BE2C (cell line): ENCODE measurements at places on chromosomes 2 and 18.

DNA sequence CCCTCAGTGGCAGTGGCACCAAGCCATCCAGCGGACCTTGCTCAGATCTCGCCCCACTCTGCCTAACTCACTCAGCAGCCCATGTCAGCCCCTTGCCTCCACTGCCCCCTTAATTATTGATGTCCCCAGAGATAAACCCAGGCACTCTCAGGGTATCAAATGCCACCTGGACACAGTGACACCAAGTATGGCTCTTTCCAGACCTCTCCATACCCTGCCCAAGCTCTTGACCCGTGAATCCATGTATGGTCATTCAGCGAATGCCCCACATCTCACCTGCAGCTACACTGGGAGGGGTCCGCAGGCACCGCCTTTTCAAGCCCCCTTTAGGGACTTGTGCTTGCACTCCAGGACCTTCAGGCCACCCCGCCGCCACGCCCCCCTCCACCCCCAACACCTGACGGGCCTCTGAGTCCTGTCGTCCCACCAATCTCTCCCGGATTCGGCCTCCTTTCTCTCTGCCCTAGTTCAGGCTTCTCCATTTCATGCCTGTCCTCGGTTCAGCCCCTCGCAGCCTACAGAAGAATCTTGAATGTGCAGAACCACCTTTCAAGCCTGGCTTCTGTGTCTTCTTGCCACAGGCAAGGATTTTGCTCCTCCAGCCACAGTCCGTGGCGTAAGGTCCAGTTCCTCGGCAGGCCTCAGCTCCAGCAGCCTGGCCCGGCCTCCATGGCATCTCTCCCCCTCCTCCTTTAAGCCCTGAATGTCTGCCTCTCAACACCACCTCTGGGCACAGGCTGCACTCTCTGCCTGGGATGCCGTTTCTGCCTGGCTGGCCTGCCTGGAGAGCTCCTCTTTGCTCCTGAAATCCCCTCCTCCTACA lies 54.1 kb upstream of the ODC1 start:
- DNase-seq = no peak

GRCh38 chr2:120815292-120815691 lies 79.6 kb downstream of the GLI2 start:
- DNase-seq = no peak

DNA sequence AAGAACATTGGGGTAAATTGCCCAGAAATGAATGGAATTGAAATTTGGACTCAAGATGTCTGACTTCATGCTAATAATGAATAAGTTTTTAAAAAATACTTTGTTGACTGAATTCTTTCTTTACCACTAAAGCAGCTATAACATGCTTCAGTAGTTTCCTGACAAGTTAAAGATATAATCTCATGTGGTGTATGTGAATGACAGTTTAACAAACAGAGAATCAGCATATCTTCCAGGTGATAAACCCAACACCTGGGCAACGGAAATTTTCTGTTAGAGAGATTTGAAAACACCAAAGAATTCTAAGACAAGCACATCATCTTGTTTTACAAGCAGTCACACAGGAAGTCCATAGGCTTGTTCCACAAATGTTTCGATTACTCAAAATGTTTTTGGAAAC lies 372.6 kb upstream of the VRK2 start:
- no peak for DNase-seq

GRCh38 chr18:77401173-77401572 lies 151.5 kb downstream of the GALR1 start:
- no peak for DNase-seq

DNA sequence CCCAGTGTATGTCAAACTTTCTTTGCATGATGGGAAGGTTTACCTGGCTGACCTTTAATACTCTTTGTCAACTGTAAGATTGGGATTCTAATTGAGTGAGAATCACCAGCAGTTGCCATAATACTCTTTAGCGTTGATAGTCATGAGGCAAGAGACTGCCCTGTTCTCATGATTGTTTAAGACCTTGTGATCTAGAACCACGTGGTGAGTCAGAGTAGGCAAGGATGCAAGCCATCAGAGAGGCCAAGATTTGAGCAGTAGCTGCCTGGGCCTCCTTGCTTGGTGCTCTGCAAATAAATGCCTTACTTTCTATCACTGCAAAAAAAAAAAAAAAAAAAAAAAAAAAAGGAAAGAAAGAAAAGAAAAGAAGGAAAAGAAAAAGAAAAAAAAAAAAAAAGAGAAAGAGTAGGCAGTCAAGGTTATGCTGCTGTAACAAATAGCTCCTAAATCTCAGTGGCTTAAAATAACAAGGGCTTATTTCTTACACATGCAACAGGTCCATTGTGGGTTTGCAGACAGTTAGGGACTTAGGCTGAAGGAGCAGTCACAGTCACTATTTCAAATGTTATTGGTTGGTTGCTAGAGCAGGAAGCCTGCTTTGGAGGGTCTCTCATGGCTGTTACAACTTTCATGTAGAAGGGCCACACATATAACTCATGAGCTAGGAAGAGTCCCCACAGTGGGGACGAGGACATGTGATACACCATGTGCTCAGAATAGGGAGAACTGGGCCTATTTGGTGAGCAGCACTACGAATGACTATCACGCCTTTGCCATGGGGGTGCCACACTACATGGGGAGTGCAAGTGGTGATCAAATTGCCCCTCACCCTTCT lies 21.7 kb downstream of the IL1R2 start:
- DNase-seq = no peak

GRCh38 chr2:96636551-96637171 lies 1.5 kb downstream of the KANSL3 start:
- no peak for DNase-seq

DNA sequence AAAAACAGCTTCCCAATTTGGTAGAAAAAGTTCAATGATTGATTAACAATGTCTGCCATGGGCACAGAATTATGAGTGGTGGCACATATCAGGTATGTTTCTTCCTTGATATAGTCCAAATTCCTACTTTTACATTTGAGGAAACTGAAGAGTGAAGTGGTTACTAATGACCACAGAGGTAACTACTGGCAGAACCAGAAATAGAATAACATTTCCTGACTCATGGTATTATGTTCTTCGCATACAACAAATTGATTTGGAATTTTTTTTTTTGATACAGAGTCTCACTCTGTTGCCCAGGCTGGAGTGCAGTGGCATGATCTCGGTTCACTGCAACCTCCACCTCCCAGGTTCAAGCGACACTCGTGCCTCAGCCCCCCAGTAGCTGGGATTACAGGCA lies 6.0 kb upstream of the NFE2L2 start:
- DNase-seq = no peak

GRCh38 chr2:111121028-111121827 lies 514 bp downstream of the BCL2L11 start:
- peak; percentile 29 for DNase-seq

DNA sequence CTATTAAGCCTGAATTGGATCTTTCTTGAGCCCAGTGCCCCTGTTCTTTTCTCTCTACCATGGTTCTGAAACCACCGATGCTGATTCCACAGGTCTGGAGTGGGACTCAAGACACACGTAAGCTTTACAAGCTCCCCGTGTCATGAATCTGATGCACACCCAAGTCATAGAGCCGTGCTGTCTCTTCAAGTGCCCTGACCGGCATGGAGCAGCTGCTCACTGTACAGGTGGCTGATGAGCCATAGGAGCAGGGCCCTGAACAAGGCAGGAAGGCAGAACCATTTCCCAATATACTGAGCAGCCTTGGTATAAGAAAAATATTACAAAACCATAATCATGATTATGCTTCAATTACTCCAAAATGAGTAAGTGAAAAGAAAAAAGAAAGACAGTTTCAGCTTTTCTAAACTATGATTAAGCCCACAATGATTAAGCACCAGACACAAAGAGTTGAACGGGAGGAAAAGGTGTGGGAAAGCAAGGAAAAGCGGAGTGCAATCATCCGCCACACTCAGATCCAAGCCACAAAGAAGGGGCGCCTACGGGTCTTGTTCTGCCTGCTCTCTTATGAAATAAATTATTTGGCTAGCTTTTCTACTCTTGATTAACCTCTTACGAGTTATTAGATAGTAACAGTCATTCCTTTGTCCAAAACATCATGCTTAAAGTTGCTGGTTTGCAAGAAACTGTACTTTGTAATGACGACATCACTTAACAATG lies 41.7 kb downstream of the NOL10 start:
- no peak for DNase-seq

- DNase-seq = no peak
Observed at GRCh38 chr2:58057707-58058530, 11.3 kb downstream of the VRK2 start.

DNA sequence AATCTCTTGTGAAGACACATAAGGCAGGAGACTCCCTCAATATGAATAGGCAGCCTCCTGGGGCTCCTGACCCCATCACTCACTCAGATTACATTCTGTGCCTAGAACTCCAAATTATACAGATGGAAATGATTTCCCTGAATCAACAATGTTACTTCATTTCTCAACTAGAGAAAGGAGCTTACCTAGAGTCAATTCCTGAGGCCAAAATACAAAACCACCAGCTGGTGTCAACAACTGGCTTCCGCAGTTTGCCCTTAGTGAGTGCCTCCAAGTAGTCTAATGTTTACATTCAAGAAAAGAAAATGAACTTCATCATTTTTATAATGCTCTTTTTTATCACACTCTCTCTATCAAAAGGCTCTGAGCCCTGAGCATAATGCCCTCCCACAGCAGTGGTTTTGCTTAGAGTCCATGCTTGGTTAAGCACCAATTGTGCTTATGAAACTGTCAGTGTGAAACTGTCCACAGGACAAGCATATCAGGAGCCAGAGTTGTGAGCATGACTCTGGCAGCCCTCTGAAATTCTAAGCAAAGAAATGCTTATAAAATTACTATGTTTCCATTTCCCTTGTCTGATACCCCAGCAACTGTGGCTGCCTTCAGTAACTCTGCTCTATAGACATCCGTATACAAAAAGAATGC lies 305.7 kb upstream of the PKDCC start:
- no peak for DNase-seq

DNA sequence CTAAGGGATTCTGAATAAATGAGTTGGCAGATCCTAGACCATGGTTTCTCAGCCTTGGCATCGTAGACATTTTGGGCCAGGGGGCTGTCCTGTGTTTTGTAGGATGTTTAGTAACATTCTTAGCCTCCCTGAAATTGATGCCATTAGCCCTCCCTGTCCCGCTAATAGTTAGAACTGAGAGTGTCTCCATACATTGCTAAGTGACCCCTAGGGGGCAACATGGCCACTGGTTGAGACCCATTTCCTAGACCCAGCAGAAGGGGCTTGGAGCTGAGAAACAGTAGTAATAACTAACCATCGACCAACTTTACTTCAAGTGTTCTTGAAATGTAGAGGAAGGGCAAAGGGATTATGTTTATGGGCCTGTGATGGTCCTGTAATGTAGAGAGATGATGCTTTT lies 40.8 kb downstream of the KCMF1 start:
- DNase-seq = no peak

GRCh38 chr2:176934869-176935415 lies 277.7 kb upstream of the HNRNPA3 start:
- DNase-seq = no peak

- peak; percentile 62 for DNase-seq
Observed at GRCh38 chr2:2831633-2832032, 500.6 kb upstream of the MYT1L start.

DNA sequence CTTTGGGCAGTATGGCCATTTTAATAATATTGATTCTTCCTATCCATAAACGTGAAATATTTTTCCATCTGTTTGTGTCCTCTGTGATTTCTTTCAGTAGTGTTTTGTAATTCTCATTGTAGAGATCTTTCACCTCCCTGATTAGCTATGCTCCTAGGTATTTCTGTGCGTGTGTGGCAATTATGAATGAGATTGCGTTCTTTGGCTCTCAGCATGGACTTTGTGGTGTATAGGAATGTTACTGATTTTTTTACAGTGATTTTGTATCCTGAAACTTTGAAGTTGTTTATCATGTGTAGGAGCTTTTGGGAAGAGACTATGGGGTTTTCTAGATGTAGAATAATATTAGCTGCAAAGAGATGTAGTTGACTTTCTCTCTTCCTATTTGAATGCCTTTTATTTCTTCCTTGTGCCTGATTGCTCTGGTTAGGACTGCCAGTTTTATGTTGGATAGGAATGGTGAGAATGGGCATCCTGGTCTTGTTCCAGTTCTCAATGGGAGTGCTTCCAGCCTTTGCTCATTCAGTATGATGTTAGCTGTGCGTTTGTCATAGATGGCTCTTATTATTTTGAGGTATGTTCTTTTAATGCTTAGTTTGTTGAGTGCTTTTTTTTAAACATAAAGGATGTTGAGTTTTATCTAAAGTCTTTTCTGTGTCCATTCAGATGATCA lies 27.0 kb upstream of the THUMPD2 start:
- DNase-seq = no peak

- no peak for DNase-seq
Observed at GRCh38 chr2:230666885-230667712, 45.5 kb upstream of the CAB39 start.

- DNase-seq = no peak
Observed at GRCh38 chr2:144331674-144332355, 188.1 kb downstream of the ZEB2 start.

DNA sequence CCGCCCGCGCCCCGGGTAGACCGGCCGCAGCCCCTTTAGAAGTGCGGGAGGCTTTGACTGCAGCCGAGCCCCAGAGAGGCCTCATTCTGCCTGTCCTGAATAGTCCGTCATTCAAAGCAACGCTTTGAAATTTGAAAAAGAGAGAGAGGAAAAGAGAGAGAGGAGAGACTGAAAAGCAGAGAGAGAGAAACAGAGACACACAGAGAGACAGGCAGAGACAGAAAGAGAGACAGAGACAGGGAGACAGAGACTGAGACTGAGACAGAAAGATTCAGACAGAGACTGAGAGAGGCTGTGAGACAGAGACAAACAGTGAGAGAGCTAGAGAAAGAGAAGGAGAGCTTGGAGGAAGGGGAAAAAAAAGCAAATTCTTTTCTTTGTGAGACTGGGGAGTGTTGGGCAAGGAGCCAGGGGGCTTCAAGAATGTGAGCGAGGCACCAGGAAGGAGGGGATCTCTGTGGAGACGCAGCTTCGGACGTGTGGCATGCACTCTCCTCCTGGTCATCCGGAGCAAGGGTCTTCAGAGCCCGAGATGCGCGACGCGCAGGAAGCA lies 73.1 kb downstream of the MYCN start:
- DNase-seq = no peak

DNA sequence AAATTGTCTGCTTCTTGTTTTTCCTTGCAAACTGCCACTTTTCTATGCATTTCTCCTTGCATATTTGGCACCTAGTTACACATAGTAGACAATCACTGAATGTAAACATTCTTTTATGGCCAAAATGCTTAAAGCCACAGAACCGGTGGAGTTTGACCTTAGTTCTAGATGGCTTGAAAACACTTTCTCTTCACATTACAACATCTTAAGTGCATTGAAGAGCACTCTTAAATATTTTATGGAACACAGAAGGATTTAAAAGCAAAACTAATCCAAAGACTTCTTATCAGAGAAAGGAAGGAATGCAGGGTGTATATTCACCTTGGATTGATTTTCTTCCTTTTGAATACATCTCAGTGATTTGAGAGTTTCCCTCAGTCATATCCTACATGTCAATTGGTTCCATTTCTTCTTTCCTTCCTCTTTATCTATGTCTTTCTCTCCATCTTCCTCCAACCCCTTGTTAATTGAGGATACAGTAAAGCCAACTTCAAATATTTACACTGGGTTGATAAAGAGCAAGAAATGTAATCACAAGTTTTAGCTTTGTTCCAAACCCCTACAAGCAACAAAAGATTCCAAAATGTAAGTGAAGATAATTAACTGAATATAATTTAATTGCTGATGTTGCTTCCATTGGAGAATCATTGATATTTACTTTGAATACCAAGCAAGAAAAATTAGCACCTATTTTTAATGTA lies 548.0 kb downstream of the CNTNAP5 start:
- DNase-seq = no peak

GRCh38 chr18:35497027-35497369 lies 762 bp downstream of the INO80C start:
- no peak for DNase-seq
